ENCODE measurements at places on chromosomes 4 and X.

GRCh38 chrX:17361620-17362019 lies 13.4 kb upstream of the NHS start:
- H3K27me3 ChIP-seq: no peaks in the 10 kb centered on the region
- no peaks in the 10 kb centered on the region for H3K36me3 ChIP-seq
- H3K4me3 ChIP-seq: no peak overlapping the region
- DNase-seq: no peak

DNA sequence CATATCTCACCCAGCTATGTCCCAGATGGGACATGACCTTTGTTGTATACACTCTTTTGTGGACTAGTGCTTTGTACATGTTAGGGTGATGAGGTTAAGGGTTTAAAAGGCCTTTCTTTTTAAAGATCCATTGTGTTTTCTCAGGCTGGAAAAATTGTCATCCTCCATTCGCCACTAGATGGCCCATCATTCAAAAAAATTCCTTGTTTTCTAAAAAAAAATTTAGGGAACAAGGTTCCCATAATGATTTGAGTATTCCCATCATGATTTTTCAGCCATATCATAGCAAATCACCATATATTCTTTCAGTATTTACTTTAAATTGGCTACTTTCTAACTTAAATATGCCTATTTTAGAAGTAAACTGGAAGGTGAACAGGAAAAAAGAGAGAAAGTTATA lies 91.9 kb upstream of the TMEM164 start:
- H3K27me3 ChIP-seq: no peaks in the 10 kb centered on the region
- H3K4me3 ChIP-seq: no peak overlapping the region
- H3K27ac ChIP-seq: no peak overlapping the region
- no peak for DNase-seq
- no peaks in the 10 kb centered on the region for H3K4me1 ChIP-seq

GRCh38 chr4:41119867-41120295 lies 94.5 kb downstream of the APBB2 start:
- no peak overlapping the region for H3K27ac ChIP-seq
- H3K4me3 ChIP-seq: no peak overlapping the region
- peaks cover 3% of the 10 kb centered on the region for H3K36me3 ChIP-seq
- no peaks in the 10 kb centered on the region for H3K27me3 ChIP-seq
- no peaks in the 10 kb centered on the region for H3K4me1 ChIP-seq
- DNase-seq: no peak

- H3K4me3 ChIP-seq: no peak overlapping the region
- H3K4me1 ChIP-seq: no peaks in the 10 kb centered on the region
- H3K27me3 ChIP-seq: no peaks in the 10 kb centered on the region
- H3K27ac ChIP-seq: no peak overlapping the region
- DNase-seq: no peak
- peaks cover 3% of the 10 kb centered on the region for H3K36me3 ChIP-seq
Observed at GRCh38 chr4:90190525-90190924, 63.3 kb downstream of the CCSER1 start.

DNA sequence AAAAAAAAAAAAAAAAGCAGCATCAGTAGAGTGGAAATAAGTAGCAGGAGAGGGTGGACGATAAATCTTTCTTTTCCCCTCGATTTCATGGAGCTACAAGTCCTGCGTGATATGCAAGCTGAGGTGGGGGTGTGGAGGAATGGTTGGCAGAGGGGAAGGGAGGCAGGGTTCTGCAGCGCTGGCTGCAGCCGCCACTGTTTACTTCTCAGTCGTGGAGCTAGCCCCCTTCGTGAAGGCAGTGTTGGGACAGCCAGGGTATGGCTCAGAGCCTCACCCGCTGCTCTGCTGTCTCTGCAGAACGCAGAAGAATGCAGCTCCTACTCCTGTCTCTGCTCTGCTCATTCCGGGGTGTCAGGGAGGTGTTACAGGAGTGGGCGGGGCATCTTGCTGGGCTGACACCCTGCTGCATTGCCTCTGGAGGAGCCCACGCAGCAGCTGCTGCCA lies 140.6 kb downstream of the GPM6A start:
- no peaks in the 10 kb centered on the region for H3K4me1 ChIP-seq
- H3K36me3 ChIP-seq: no peaks in the 10 kb centered on the region
- DNase-seq: no peak
- H3K27me3 ChIP-seq: no peaks in the 10 kb centered on the region
- no peak overlapping the region for H3K4me3 ChIP-seq

GRCh38 chr4:148565801-148566200 lies 123.6 kb upstream of the NR3C2 start:
- H3K27me3 ChIP-seq: peaks cover 5% of the 10 kb centered on the region
- DNase-seq: no peak
- no peaks in the 10 kb centered on the region for H3K36me3 ChIP-seq
- H3K4me1 ChIP-seq: no peaks in the 10 kb centered on the region
- H3K4me3 ChIP-seq: no peak overlapping the region
- no peak overlapping the region for H3K27ac ChIP-seq

DNA sequence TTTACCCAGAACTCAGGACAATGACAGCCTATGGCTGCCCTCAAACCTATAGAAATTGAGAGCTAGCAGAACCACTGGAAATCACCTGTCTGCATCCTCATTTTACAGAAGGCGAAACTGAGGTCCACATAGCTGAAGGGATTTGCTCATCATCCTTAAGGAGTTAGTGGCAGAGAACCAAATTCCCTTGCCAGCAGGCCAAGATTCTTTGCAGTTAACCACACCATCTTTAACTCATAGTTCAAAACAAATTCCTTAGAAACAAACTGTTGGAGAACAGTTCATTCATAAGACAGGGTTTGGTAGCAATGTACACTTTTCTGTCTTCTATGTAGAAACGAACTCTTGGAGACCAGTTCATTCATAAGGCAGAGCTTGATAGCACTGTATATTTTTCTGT lies 37.9 kb upstream of the RAP2C start:
- DNase-seq: no peak
- no peaks in the 10 kb centered on the region for H3K4me1 ChIP-seq
- no peaks in the 10 kb centered on the region for H3K36me3 ChIP-seq
- H3K27me3 ChIP-seq: no peaks in the 10 kb centered on the region

- no peaks in the 10 kb centered on the region for H3K27me3 ChIP-seq
- H3K27ac ChIP-seq: no peak overlapping the region
- no peak overlapping the region for H3K4me3 ChIP-seq
- DNase-seq: no peak
- H3K4me1 ChIP-seq: no peaks in the 10 kb centered on the region
Observed at GRCh38 chrX:129585167-129585566, 45.1 kb downstream of the OCRL start.

GRCh38 chrX:39676434-39676833 lies 421.3 kb downstream of the BCOR start:
- no peaks in the 10 kb centered on the region for H3K4me1 ChIP-seq
- DNase-seq: no peak
- no peaks in the 10 kb centered on the region for H3K36me3 ChIP-seq

DNA sequence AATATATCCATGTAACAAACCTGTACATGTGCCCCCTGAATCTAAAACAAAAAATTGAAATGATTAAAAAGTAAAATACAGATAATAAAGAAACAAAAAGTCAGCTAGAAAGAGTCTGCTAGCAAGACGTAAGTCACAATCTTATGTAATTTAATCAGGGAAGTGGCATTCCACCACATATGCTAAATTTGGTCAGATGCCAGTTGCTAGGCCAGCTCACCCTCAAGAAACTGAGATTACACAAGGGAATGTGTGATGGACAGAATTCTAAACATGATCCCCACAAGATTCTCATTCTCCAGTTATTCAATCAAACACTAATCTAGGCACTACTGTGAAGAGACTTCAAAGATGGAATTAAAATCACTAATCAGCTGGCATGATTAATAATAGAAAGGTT lies 689.3 kb downstream of the CENPC start:
- no peaks in the 10 kb centered on the region for H3K27me3 ChIP-seq
- no peaks in the 10 kb centered on the region for H3K4me1 ChIP-seq
- no peak overlapping the region for H3K27ac ChIP-seq
- no peak for DNase-seq

DNA sequence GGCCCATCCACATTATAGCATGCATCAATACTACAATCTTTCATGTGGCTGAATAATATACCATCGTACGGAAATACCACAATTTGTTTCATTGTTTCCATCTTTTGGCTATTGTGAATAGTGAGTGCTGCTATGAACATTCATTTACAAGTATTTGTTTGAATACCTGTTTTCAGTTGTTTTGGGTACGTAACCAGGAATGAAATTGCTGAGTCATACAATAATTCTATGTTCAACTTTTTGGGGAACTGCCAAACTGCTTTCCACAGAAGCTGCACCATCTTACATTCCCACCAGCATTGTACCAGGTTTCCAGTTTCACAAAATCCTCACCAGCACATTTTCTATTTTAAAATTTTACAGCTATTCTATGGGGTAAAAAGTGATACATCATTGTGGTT lies 28.5 kb upstream of the MANBA start:
- H3K4me3 ChIP-seq: no peak overlapping the region
- H3K36me3 ChIP-seq: peaks cover 57% of the 10 kb centered on the region
- H3K27ac ChIP-seq: no peak overlapping the region
- DNase-seq: no peak

DNA sequence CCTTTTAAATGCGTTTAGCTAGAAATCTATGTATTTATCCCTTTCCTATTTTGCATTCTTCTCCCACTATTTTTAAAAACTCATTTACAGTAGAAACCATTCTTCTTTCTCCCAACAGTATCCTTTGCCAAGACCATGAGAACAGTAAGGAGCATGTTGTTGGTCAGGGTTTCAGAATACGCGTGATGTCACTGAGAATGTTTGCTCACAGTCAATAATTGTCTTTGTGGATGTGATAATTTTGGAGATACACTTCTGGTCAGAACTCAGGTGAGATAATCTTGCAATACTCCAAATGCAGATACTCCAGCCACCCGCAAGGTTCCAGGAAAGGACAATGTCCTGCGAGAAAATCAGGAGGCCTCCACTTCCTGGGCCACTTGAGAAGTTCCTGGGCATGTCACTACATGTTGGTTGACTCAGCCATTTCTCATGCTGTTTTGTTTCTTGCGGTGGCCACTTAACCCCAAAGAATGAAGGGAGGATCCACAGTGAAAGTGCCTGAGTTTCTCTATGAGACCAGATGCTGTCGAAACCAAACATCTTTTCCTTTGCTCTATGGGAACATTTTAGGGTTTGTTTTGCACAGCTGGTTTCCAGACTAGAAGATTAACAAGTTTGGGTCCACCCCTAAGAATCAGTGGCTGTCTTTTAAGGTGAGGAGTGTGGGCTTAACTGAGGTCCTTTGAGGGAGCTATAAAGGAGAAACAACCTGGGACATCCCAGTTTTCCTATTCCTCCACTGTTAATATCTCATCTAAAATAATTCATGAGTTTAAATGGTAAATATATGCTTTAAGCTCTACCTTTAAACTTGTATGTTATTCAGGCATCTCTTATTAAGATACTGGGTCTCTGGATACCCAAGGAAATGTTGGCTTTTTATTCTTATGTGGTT lies 116.0 kb downstream of the SOWAHB start:
- no peaks in the 10 kb centered on the region for H3K36me3 ChIP-seq
- H3K27ac ChIP-seq: no peak overlapping the region
- H3K27me3 ChIP-seq: peaks cover 32% of the 10 kb centered on the region

DNA sequence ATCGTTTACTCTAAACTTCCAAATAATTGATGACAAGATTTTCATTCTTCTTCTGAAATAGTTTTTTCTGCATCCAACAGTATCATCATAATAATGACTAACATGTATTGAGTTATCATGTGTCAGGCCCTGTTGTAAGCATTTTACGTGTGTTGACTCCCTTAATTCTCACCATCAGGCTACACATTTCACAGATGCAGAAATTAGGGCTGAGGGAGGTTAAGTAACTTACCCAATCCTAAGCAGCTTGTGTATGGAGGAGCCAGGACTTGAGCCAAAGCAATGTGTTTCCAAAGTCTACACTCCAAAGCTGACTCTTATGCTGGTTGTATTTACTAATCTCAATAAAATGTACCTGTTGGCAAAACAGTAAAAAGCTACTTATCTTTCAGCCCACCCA lies 11.2 kb upstream of the KDR start:
- H3K27ac ChIP-seq: no peak overlapping the region
- DNase-seq: no peak
- H3K4me3 ChIP-seq: no peak overlapping the region

GRCh38 chr4:25970226-25970675 lies 56.2 kb downstream of the SMIM20 start:
- no peaks in the 10 kb centered on the region for H3K4me1 ChIP-seq
- no peak for DNase-seq
- H3K27me3 ChIP-seq: peaks cover 17% of the 10 kb centered on the region
- no peaks in the 10 kb centered on the region for H3K36me3 ChIP-seq

All from effector memory CD8-positive, alpha-beta T cell (primary cell).